Effector CD4-positive, alpha-beta T cell (primary cell): ENCODE measurements at places on chromosomes 1 and 21.

GRCh38 chr1:41430582-41430981, 53.9 kb downstream of the EDN2 start:
- no peak for DNase-seq

DNA sequence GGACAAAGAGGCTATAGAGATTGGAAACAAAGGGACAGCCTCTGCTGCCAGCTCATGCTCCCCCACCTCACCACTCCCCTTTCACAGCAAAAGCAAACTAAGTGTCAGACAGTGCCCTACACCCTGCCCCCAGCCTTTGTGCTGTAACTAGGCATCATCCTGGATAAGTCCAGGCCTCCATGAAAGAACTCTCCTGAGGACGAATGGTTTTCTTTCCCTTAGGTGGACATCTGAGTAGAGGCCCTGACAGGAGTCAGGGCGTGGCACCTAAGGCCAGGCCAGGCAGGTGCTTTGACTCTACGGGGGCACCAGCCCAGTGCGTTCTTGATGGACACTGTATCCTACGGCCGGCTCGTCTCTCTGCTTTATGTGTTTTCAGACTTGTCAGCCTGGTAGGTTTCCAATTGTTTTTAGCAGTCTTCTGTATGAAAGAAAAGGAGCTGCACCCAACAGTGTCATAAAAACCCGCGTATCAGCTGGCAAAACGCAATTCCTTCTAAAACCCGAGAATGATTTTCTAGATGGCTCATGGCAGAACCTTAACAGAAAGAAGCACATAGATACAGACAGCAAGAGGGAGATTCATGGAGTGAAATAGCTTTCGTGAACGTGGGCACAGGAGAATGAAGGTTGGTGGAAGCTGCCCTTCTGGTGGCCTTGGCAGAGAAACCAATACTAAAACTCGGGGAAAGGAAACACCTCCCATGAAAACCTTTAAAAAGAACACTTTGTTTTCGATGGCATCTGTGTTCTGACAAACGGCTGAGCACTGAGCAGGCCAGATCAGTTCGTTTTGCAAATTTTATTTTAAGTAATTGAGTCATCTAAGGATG, 51.7 kb upstream of the AJAP1 start:
- no peak for DNase-seq

DNA sequence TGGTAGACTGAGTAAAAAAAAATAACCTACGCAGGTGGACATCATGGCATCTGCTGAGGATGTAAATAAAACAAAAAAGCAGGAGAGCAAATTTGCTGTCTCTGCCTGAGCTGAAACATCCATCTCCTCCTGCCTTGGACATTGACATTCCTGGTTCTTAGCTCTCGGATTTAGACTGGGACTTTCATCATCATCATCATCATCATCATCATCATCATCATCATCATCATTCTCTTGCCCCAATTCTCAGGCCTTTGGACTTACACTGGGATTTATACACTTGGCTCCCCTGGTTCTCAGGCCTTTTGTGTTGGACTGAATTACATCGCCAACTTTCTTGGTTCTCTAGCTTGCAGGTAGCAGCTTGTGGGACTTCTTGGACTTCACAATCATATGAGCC, 308.4 kb upstream of the BEND5 start:
- DNase-seq: no peak

DNA sequence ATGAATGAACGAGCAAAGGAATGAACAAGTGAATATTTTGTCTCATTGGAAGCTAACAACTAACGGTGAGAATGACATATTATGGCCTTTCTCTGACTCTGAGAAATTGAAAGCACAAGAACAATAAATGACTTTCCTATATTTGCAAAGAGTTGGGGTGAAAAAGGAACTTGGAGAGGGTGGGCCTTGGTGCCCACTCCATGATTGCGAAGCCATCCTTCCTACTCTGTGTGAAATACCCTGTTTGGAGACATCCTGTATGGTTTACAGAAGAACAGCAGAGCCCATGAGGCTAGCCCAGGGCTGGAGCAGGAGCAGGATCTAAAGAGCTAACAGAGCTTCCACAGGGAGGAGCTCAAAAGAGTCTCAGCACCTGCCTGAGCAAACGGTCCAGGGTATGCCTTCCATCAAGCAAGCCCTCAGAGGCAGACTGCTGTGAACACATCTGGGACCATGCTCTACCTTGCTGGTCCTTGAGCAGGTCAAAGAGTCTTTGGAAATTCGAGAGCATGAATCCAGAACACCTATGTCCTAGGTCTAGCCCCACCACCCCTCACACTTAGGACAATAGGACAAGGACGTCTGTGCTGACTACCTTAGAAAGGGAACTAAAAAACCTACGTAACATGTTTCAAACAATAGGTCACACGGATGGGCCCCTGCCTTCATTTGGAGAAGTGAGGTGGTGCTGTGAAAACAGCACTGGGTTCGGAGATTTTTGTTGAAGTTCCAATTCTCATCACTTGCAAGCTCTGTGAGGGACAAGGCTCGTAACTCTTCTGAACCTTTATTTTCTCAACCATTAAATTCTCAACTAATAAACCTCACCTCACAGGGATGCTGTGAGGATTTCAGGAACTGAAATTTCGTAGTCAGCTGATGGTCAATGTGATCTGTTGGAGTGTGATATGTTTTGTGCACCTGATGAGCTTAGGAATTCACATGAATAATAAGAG, 377.4 kb downstream of the RRAGC start:
- no peak for DNase-seq

GRCh38 chr1:156848461-156849150, 10.3 kb downstream of the INSRR start:
- DNase-seq: peak; percentile 49

GRCh38 chr1:17089506-17089905, 29.7 kb downstream of the PADI2 start:
- no peak for DNase-seq

DNA sequence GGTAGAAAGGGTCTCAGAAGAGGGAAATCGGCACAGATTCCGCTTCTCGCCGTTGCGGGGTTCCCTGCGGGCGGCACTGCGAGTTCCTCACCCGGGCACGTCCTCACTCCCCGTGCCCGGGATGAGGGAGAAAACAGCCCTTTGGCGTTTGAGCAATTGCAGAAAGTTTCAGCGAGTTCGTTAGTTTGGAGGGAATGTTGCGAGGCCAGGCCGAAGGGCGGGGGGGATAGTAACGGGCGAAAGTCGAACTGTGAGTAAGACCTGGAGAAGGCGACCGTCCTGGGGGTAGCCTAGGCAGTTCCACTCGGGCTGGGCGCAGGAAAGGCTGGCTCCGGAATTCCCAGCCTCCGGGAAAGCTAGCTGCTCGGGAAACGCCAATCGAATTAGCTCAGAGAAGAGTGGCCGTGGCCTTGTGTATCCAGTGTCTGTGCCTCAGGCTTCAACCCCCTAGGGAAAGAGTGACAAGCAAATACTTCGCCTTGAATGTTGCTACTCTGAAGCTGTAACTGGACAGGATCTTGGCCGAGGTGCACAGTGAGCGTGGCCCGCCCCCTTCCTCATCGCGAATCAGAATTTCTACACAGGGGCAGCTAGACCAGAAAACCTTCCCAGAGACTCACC, 787 bp downstream of the PTGFR start:
- no peak for DNase-seq

- no peak for DNase-seq
Observed at GRCh38 chr1:2226525-2227345, 1.4 kb upstream of the SKI start.

DNA sequence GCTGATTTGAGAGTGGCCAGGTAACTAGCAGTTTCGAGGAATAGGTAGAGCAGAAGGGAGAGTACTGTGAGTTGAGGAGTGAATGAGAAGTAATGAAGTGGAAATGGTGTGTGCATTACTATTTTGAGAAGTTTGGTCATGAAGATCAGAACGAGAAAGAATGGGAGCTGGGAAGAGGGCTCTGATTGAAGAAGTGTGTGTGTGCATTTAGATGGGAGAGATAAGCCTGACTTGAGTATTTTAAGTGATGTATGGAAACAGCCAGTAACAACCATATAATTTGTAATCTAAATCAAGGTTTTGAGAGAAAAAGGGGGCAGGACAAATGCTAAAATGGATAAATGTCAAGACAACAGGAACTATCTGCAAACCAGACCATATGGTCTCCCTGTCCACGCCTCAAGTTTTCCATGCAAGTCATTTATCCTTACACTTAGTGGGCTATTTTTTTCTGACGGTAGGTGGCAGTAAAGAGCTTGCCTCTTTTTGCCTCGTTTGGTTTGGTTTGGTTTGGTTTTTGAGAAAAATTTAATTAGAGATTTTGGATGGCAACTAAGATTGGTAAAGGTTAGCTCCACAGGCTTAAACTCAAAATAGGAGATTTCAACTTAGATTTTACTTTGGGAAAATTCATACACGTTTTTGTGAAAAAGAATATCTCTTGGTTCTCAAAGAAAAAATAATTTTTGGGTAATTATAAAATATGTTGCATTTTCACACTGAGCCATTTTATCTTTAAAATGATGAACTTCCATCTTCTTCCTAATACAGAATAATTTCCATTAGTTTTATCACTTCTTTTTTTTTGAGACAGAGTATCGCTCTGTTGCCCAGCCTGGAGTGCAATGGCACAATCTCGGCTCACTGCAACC, 9.5 kb upstream of the B3GALNT2 start:
- DNase-seq: peak; percentile 34

GRCh38 chr1:44801491-44802305, 1.5 kb downstream of the PLK3 start:
- peak; percentile 33 for DNase-seq

GRCh38 chr1:43991200-43991475, 261 bp upstream of the CCDC24 start:
- no peak for DNase-seq

DNA sequence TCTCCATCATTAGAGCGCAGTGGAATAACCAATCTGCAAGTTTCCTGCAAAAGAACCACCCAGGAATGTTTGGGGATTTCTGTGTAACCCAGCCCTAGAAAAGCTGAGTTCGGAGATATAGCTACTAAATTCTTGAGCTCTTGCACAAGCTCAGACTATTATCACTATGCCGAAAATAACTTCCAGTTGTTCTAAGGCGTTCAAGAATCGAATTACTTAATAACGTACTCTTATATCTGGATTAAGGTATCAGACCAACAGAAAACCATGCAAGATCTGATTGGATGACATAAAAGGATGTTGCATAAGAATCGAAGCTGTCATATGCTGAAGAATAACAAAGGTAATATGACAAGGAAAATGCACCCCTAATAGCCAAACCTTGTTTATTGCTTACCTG, 7.5 kb upstream of the LAMC2 start:
- DNase-seq: no peak

DNA sequence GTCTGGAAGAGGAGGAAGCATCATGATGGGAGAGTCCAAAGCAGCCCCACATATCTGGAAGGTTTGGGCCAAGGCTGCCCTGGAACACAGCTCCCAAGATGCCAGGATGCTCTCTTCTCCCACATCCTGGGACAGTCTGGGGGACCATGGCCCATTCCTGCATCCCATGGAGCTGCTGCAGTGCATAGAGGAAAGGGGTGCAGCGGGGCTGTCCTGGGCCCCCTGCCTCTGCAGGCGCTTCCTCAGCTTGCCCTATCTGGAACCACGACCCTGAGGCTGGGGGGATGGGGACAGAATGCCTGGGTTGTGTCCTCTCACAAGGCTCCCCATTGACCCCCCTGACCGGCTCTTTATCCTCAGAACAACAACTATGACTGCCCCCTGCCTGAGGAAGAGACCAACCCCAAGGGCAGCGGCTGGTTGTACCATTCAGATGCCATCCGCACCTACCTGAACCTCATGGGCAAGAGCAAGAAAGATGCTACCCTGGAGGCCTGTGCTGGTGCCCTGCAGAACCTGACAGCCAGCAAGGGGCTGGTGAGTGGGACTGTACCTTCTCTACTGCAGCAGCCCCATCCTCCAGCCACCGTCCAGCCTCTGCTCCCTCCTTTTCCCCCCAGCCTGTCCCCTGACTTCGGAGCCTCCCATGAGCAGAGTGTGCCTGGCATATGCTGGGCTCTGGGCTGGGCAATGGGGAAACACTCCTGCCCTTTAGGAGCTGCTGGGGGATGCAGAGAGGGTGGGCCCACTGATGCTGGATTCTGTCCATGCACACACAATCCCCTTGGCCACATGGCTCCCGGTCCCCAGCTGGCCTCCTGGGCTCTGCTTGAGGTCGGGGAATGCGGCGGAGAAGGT, 39.6 kb downstream of the PKP1 start:
- DNase-seq: no peak
